A549 treated with CpdA at 1 μM for 4 hours (cell line): ENCODE measurements at places on chromosomes 13 and 19. TPM values are rescaled to one million over a fixed set of nuclear protein-coding genes. Genes with fewer than 3 reads are reported as not detected.

Gene ZNF844
- not detected in 5 replicates for total RNA-seq

Gene PDE4C
- total RNA-seq: 0.08 to 0.22 TPM (median 0.16 TPM) in 4 of 5 replicates, not detected in the other

Gene UBE2S
- total RNA-seq: 280 to 580 TPM (median 470 TPM) in 5 replicates

Gene ZNF283
- total RNA-seq: 3.5 to 5.4 TPM (median 4.1 TPM) in 5 replicates

Gene FCAR
- total RNA-seq: not detected in 5 replicates

Gene CCNA1
- 0.32 to 0.54 TPM (median 0.38 TPM) in 5 replicates for total RNA-seq

Gene APOE
- total RNA-seq: 11.0 to 19.4 TPM (median 15.3 TPM) in 5 replicates

Gene AXL
- 136 to 158 TPM (median 140 TPM) in 5 replicates for total RNA-seq

Gene A1BG
- total RNA-seq: 8.0 to 14.5 TPM (median 12.0 TPM) in 5 replicates

Gene ZNF30
- total RNA-seq: 5.0 to 5.9 TPM (median 5.2 TPM) in 5 replicates

Gene NECTIN2
- total RNA-seq: 71.2 to 91.2 TPM (median 84.6 TPM) in 5 replicates

Gene GET3
- total RNA-seq: 66.0 to 99.1 TPM (median 96.6 TPM) in 5 replicates

Gene ZNF616
- 0.48 to 1.0 TPM (median 0.86 TPM) in 5 replicates for total RNA-seq

Gene PTPRH
- total RNA-seq: 2.9 to 6.6 TPM (median 5.6 TPM) in 5 replicates

Gene FAM216B
- not detected in 5 replicates for total RNA-seq
